T-helper 17 cell (primary cell): ENCODE measurements at places on chromosomes 16 and 17. TPM values are rescaled to one million over a fixed set of nuclear protein-coding genes. Genes with fewer than 3 reads are reported as not detected.

Gene SLC16A11
- 0.40 TPM for total RNA-seq

- no peak for DNase-seq
Measured at GRCh38 chr17:79702034-79702433, 28.7 kb upstream of the ENPP7 start.

Gene C17orf50
- not detected for total RNA-seq

Gene FBXW10
- not detected for total RNA-seq

GRCh38 chr17:4530799-4531730, 24.1 kb downstream of the MYBBP1A start:
- no peak for DNase-seq

- no peak for DNase-seq
Measured at GRCh38 chr17:1123393-1123831, 56.4 kb downstream of the ABR start.
